SIG-M5 (cell line): ENCODE measurements at places on chromosomes 1 and 21.

DNA sequence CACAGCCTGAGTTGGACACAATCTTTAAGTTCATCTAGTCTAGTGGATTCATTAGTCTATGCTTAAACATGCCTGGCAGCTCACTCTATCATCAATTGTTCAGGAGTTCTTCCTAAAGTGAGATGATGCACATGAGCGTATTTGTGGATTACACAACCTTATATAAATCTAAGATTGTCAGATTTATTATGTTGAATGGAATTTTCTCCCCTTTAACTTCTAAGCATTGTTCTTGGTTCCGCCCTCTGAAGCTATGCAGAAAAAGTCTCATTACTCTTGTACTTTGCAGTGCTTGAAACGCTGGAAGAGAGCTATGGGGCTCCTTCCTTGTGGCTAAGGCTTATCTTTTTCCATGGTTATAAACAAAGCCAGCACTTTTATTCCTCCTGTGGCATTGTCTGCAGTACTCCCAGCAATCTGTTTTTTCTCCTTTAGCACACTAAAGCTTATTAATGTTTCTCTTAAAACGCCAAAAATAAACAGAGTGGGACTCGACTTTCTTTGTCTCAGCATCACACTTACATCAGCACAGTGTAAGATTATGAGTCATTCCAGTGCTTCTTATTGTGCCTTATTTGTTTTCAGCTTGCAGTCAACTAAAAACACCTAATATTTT is 316.8 kb upstream of the CAMK1G start:
- no peak for DNase-seq

DNA sequence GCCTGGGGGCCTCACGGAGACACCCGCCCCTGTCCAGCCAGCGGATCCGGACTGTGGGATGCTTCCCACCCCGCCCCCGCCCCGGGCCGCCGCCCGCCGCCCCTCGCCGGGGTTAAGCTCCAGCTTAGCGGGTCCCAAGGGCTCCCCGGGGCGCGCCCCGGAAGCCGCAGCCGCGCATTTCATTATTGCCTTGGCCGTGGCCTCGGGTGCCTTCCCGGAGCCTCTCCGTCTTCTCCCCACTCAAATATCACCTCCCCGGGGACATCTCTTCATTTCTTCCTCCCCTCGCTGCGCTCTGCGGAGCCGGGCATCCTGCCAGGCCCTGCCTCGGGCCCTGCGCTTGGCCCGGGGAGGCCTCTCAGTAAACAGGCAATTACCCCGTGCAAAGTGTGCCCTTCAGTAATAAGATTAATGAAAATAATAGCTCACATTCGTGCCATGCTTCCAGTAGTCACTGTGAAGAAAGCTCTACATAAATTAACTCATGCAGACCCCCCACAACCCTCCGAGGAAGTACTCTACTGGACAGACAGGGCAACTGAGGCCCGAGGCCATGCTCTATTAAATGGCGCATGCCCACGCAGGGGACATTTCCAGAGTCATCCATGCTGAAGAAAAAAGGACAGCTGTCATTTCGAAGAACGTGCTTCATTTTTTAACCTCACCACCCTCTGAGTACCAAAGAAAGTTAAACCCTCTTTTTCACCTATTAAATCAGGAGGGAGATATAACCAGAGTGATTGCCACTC is 49.9 kb upstream of the LAPTM5 start:
- no peak for DNase-seq

DNA sequence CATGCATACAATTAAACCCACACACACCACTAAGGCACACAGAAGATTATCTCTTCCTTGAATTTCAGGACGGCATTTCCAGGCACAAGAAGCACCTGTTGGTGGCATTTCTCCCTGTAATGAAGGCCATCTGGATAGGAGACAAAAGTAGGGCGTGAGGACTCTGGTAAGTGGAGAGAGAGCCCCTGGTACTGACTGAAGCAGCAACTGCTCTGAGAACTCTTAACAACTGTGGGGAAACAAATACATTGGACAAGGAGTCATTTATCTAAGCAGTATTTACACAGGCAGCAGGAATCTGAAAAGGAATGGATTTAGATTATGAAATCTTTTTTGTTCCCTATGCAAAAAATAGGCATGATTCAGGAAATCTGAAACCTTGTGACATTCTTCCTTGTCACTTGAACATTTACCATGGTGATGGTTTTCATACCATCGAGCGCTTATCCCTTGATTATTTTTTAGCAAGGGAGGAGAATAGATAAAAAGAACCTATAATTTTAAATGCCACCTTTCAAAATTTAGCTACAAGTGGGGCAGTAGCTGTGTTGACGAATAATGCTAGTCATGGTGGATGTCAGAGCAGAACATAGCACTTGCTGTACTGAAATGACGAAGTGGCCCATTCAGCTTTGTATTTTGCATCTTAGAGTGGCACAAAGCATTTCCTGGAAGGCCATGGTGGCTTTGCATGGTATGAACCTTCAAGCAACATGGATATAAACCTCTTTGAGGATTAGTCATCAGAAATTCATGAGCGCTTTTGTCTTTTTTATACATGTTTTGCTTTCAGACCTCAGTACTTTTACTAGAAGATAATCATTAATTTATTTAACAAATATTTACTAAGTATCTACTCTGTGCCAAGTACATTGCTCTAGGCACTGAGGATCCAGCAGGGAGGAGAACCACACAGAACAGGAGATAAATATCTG is 362.0 kb downstream of the ADGRL2 start:
- no peak for DNase-seq

- DNase-seq, result no peak
These were observed 26.3 kb upstream of the F13B start for GRCh38 chr1:197093226-197093885.

GRCh38 chr1:26994020-26994786 is 711 bp downstream of the TRNP1 start:
- no peak for DNase-seq

DNA sequence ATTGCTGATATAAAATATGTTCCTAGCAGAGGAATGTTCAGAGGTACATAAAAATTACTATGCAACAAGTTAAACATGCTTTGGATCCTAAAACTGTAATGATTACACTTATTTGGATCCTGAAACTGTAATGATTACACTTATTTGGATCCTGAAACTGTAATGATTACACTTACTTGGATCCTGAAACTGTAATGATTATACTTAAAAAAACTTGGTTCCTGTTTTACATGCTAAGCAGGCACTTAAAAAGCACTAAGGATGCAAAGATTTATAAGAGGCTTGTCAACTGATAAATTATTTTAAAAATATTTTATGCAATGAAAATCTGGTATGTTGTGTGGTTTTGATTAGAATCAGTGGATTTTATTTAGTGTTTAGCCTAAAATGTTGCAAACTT is 47.7 kb downstream of the ZNHIT6 start:
- no peak for DNase-seq

GRCh38 chr1:35033346-35033745 is 1.6 kb upstream of the ZMYM6 start:
- no peak for DNase-seq

DNA sequence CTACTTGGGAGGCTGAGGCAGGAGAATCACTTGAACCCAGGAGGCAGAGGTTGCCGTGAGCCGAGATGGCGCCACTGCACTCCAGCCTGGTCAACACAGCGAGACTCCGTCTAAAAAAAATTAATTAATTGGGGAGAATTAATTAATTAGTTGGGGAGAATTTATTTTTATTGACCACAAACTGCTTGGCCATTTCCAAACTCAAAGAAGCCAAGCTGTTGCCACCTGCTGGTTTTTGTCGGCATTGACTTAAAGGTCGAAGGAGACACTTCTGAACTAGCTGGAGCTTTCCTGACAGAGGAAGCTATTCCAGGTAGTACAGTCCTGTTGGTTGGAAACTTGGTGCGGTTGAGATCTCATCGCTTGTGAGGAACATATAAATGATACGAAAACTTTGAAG is 13.1 kb downstream of the MAP1LC3C start:
- DNase-seq, result no peak

DNA sequence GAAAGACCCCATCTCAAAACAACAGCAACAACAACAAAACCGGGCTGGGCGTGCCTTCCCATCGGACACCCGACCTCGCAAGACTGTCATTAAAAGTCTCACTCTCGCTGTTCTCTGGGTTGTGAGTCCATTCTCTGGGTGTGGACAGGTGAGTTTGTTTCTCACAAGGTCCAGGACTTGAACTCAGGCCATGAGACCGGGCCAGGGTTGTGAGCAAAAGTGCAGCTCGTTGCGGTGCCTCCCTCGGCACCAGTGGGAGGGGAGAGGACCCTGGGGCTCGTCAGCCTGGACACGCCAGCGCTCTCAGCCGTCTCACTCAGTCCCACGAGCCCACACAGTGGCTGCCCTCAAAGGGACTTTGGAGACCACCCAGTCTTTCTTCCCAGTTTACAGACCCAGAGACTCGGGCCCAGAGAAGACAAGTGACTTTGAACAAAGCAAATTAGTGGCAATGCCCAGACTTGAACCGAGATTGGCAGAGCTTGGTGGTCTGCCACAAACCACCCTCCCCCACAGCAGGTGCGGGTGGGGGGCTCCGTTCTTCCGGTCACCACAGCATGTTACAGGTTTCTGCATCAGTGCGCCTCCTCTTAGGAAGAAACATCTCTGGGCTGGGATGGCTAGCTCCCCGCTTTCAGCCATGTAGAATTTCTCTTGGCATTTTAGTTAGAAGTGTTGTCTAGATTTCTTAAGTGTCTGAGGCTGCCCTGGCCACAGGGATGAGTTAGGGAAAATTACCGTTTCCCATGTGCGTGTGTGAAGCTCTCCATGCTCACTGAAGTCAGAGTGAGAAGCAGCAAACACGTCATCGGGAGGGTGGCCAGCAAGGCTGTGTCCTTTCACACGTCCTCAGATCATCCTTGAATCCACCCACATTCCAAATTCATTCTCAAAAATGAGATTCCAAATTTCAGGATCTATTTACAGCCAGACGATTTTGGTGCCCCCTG is 28.3 kb downstream of the LRRC3 start:
- DNase-seq, result no peak

DNA sequence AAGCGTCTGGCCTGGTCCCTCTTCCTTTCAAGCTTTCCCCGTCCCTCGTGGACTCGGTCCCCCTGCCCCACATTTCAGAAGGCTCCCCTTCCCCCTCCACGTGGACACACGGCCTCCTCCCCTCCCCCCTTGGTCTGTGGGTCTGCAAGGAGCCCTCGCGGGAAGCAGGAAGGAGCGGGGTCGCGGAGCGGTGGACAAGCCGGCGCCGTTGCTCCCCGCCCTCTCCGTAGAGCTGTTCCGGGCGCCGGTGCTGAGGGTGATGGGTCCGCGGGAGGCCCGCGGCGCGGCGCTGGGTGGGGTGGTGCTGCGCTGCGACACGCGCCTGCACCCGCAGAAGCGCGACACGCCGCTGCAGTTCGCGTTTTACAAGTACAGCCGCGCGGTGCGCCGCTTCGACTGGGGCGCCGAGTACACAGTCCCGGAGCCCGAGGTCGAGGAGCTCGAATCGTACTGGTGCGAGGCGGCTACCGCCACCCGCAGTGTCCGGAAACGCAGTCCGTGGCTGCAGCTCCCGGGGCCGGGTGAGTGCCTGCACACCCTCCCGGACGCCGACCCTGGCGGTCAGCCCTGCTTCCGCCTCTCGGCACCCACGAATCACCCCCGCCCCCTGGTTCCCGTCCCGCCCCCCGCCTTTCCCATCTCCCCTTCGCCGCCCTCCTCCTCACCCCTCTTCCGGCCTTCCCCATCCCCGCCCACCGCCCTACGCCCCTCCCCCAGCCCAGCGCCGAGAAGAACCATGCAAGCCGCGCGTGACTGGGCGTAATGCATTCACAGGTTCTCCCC is 5.3 kb downstream of the FCRLB start:
- DNase-seq, result no peak

GRCh38 chr1:237411621-237412020 is 369.6 kb downstream of the RYR2 start:
- DNase-seq, result no peak

DNA sequence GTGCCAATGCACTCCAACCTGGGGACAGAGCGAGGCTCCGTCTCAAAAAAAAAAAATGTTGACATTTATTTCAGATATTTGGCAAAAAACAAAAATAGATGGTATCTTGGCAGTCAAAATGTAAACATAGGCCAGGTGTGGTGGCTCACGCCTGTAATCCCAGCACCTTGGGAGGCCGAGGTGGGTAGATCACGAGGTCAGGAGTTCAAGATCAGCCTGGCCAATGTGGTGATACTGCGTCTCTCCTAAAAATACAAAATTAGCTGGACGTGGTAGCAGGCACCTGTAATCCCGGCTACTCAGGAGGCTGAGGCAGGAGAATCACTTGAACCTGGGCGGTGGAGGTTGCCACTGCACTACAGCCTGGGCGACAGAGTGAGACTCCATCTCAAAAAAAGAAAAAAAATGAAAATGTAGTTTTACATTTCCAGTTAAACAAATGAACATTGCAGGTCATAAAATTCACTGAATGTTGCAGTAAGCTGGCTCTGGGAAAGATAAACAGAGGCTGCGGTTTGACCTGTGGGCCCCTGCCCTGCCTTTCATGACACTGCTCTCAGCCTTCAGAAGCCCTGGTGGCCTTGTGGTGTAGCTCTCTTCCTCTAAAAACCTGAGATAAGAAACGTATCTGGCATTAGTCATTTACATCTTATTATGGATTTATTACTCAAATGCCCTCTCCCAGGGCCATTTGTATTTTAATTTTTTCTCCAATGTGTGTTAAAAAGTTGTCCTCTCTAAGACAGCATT is 12.2 kb upstream of the SLC44A3 start:
- no peak for DNase-seq

DNA sequence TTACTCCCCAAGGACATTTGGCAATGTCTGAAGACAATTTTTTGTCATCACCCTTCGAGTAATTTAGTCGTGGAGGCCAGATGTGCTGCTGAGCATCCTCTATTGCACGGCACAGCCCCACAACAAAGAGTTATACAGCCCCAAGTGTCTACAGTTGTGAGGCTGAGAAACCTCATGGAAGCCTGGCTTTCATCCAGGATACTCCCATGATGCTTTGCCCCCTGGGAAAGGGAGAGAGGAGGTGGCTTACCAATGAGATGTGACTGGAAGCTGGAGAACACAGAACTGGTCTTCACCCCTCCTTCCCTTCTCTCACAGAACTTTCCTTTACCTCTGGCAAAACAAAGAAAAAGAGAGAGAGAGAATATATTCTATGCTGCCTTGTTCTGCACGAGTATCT is 150.9 kb upstream of the VAMP3 start:
- no peak for DNase-seq

DNA sequence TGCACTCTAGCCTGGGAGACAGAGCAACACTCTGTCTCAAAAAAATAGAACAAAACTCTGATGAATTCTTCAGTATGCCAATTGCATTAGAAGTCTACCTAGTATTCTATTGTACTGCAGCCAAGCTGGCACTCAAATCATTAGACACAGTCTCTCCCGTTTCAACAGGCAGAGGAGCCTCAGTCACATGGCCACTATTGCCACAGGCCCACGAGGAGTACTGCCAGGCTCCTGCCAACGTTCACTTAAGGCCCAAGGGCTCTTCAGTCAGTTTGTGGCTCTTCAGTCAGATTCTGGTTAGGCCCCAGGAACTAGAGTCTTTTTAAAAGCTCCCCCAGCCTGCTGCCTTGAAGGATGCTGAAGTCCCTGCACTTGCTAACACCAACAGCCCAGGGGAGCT is 73.4 kb downstream of the SH3BGR start:
- no peak for DNase-seq

- no peak for DNase-seq
These were observed 2.0 kb downstream of the HPCAL4 start for GRCh38 chr1:39689214-39689613.
